ENCODE measurements at places on chromosomes 3 and 15.
A peak's percentile ranks its signal among the peaks of the same experiment; 100 is the strongest.

- no peak for DNase-seq
Observed at GRCh38 chr3:41404582-41404981, 205.3 kb downstream of the CTNNB1 start.

GRCh38 chr15:78179906-78180305, 30.7 kb downstream of the IDH3A start:
- no peak for DNase-seq

- peak; percentile 64 for DNase-seq
Observed at GRCh38 chr3:80097674-80098073, 329.9 kb upstream of the ROBO1 start.

DNA sequence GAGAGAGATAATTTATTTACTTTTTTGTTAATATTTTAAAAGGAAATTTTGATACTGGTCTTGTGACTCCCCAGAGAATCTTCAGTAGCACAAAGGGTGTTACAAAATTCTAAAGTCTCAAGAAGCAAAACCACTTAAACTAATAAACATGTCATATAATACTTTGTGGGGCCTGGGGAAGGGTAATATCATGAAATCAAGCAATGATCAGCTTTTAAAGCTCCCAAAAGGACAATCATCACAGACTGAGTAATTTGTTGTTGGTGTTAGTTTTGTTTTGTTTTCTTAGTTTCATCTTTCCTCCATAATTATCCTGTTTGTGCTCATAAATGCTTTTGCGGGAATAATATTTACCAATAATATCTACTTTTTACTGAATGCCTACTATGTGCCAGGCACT, 55.0 kb downstream of the TMEM212 start:
- DNase-seq = no peak

GRCh38 chr3:13168391-13168790, 95.2 kb upstream of the IQSEC1 start:
- DNase-seq = no peak

DNA sequence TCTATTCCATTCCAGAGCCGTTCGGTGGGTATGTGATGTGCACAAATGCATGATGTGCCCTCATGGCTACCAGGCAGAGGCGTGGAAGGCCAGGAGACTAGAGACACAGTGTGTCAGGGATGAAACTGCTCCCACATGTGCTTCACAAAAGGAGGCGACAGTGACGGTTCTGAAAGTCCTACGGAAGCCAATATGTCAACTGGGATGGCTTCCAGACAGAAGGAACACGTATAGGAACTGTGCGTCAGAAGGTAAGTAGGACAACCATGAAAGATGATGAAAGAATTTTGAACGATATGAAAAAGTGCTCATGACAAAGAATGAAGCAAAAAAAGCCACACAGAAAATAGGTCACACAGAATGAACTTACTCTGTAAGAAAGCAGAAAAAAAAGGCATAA, 34.1 kb downstream of the GLB1 start:
- DNase-seq = no peak

GRCh38 chr3:112116748-112117186, 16.3 kb downstream of the GCSAM start:
- DNase-seq = no peak

DNA sequence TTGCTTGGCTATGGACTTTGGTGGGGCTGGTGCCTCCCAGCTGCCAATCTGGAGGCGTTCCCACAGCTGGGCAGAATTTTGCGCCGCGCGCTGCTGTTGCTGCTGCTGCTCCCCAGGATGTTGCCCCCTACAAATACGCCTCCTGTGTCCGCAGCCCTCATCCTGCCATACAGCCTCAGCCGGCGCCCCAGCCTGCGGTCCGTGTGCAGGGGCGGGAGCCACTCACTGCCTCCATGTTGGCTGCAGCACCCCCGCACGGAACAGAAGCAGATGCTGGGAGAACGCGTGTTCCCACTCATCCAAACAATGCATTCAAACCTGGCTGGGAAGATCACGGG, 197.7 kb upstream of the MCTP2 start:
- no peak for DNase-seq

GRCh38 chr15:57307527-57308169, 68.7 kb upstream of the CGNL1 start:
- DNase-seq = no peak

GRCh38 chr15:54288049-54288448, 309.8 kb downstream of the UNC13C start:
- no peak for DNase-seq

- peak; percentile 96 for DNase-seq
Observed at GRCh38 chr3:193805448-193805847, 212.4 kb downstream of the OPA1 start.

DNA sequence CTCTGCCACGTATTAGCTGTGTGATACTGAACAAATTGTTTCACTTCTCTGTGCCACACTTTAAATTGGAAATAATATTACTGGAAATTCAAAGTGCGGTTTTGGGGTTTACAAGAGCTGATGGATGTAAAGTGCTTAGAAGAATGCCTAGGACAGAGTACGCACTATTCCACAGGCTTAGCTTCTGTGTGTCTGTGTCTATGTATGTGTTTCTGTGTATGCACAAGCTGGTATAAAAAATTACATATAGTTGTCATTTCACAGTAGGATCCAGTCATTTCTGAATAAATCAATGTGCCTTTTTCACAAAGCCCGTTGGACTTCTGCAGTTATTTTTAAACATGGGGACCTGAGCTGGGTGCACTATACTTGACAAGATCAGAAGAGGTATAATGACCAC, 370.4 kb downstream of the TUSC7 start:
- no peak for DNase-seq

DNA sequence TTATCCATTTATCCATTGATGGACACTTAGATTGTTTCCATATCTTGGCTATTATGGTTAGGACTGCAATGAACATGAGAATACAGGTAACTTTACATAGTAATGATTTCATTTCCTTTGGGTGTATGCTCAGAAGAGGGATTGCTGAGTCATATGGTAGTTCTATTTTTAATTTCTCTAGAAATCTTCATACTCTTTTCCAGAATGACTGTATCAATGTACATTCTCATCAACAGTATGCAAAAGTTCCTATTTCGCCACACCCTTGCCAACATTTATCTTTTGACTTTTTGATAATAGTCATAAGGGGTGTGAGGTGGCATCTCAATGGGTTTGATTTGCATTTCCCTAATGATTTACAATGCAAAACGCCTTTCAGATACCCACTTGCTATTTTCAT, 6.2 kb upstream of the NIPA1 start:
- DNase-seq = peak; percentile 20

DNA sequence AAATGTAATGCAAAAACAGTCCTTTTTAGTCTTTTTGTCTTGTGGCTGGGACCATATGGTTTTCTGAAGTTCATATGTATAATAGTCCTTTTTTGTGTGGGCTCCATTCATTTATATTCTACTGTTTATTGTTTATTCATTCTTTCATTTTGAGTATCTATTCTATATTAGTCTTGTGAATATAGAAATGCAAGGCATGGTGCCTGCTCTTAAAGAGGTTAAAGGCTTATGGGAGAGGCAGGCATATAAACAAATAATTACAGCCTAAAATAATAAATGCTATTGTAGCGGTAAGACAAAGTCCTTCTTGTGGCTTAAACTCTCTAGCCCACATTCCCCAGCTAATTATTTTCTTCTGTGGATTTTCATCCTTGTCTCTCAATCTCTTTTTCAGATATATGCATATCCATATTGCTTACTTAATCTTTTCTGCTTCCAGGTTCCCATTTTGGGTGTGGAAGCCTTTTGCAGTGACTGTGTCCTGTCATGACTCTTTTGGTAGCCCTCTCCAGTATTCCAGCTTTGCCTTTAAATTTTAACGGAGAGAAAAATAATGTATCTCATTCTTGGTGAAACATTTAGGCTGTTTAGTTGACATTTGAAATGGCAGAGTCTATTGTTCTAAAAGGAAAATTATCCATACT, 101.6 kb downstream of the PPM1L start:
- no peak for DNase-seq

DNA sequence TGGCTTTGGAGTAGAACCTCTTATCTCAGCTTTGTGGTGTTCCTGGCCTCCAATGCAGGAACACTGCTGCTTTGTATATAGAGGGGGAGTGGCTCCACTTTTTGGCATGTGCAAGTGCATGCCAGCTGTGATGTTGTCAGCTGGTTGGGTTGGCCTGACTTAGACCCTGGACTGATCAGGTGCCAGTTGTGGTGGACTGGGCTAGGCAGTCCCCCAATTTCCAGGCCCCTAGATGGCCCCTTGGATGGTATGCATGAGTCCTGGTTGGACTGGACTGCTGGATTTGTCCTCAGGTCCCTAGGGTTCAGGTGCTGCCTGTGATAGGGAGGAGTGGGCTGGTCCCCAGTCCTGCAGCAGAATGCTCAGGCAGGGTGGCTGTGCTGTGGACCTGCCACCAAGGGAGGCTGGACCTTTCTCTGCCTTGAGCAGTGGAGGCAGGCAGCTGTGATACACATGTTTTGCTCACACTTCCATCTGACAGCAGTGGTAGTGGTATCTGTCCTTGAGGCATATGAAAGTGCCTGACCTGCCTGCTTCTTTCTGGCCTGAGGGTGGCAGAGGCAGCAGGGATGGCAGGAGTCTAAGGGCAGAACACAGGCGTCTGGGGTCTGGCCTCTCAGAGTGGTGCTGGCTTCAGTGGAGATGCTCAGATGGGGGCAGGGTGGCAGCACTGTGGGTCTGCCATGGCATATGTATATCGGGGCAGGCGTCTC, 74.8 kb downstream of the STXBP5L start:
- no peak for DNase-seq

DNA sequence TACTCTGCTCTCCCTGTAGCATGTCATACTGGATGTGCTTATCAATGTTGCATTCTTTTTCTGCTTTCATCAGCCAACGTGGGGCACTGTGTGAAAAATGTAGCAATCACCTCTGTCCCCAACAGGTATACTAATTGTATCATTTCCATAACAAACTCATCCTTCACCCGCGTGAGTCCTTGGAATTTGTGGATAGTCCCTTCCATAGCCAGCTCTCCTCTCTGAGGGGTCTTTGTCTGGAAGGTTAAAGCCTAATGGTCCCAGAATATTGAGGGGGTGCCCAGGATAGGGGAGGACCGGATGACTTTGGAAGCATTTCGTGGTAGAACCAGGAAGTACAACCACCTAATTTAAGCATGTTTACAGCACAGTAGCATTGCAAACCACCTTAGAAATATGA, 124.6 kb downstream of the FOXB1 start:
- no peak for DNase-seq

DNA sequence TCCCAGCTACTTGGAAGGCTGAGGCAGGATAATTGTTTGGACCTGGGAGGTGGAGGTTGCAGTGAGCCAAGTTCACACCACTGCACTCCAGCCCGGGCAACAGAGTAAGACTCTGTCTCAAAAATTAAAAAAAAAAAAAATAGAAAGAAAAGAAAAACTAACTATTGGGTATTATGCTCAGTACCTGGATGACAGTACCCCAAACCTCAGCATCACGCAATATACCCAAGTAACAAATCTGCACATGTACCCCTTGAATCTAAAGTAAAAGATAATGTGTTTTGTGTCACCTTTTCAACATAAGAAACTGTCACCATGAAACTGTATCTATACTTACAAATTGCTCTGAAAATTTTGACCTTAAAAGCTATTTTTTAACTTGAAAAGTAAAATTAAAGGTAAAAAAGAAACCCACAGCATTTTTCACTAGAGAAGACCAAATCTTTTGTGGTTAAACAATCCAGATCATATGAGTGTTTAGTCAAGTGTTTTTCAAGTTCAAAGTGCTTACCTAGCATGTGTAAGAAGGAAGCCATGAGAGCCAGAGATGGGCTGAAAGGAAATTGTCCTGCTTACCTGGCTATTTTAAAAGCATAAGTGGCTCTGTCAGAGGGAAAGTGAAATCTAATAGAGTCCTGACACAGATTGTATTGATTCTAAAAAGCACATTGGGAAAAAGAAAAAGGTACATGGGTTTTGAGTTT, 50.5 kb downstream of the MYO1E start:
- DNase-seq = no peak

- DNase-seq = no peak
Observed at GRCh38 chr3:150306906-150307305, 101.2 kb upstream of the TSC22D2 start.

DNA sequence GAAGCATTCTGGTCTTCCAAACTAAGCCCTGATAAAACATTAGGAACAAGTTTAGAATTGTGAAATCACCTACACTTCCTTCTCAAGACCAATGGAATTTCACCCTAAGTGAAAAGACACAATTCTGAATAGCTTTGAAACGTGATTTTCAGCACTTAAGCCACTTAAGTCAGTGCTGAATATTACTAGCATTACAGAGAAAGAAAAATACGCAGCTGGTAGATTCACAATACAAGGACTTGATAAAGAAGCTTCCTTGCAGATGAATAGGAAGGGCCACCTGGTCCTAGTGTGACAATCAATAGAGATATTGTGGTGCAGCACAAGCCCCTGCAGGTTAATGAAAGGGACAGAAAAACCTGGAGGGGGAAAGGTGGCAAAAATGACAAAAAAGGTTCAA, 353.1 kb upstream of the ALCAM start:
- DNase-seq = no peak

DNA sequence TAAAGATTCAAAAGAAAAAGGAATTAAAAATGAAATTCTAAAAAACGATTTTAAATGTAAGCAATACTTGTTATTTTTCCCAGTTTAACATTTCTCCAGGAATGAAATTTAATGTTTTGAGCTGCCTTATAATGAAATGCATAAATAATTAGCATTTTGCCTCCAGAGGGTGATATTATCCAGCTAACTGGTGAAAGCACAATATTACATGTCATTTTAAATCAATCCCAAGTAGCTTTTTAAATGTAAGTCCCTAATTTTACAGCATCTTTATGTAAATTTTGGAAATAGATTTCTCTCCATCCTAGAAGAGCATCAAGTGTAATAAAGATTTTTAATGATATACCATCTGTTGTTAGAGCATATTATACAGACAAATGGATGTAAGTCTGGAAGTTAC, 139.1 kb upstream of the P2RY1 start:
- DNase-seq = no peak

- no peak for DNase-seq
Observed at GRCh38 chr3:41629986-41630385, 331.9 kb downstream of the ULK4 start.

DNA sequence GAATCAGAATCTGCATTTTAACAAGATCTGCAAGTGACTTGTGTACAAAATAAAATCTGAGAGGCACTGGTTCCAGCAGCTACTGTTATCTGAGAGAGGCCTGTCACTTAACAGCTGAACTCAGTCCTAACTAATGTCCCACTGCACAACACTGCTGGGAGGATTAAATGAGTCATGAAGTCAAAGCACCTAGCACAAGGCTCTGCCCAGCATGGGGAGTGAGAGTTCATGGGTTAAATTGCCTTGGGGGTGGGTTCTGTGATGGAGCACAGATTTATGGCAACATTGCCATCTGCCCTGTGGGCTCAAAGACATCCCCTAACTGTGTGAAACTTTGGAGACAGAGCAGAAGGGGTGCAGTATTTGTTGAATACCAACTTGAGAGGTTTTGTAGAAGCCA, 250.9 kb downstream of the PLCL2 start:
- DNase-seq = no peak

- DNase-seq = no peak
Observed at GRCh38 chr3:10184250-10184649, 19.5 kb downstream of the IRAK2 start.

GRCh38 chr3:48151807-48152427, 36.3 kb downstream of the CDC25A start:
- no peak for DNase-seq

All from fibroblast of skin of right biceps (primary cell).